ENCODE measurements at places on chromosomes 6 and 20. TPM values are rescaled to one million over a fixed set of nuclear protein-coding genes. Genes with fewer than 3 reads are reported as not detected.
A peak's percentile ranks its signal among the peaks of the same experiment; 100 is the strongest.

Gene SNPH
- 2.9 TPM for total RNA-seq

DNA sequence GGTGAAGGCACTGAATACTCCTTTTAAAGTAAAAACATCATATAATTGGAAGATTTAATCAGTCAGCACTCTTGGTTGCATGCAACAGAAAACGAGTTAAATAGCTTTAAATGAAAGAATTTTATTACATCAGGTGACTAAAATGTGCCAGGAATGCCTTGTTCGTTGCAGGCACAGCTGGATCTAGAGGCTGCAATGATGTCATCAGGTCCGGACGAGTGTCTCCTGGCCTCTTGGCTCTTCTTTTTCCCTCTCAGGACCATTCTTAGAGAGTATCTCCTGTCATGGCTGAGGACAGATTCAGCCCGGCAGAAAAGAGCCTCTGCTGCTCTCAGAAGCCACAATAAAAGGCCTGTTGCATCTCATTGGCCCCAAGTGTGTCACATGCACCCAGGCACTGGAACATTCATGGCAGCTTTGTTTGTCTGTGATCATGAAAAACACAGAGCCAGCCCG lies 510.7 kb upstream of the SULF2 start:
- peaks cover 84% of the 10 kb centered on the region for H3K4me1 ChIP-seq
- no peaks in the 10 kb centered on the region for H3K36me3 ChIP-seq
- H3K27me3 ChIP-seq, result no peaks in the 10 kb centered on the region
- peak overlapping the region; percentile 67 for H3K27ac ChIP-seq

GRCh38 chr6:13795041-13795750 lies 19.2 kb downstream of the MCUR1 start:
- H3K27ac ChIP-seq, result peak overlapping the region; percentile 68
- peaks cover 3% of the 10 kb centered on the region for H3K36me3 ChIP-seq

DNA sequence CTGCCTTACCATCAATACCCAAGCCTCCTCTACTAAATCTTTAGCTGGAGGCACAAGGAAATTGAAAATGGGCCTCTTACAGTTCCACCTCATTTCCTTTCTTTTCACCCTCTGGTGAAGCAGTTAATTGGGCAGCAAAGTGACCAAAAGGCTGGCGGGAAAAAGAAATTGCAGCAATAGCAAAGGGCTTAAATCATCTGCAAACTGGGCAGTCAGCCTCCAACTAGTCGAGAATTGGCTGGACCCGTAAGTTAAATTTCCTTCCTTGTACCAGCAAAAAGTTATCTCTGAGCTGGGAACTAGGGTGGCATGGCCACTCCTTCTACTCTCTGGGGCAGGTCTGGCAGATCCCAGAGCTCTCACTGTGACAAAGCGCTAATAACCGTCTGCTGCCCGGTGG lies 33.5 kb downstream of the GHRH start:
- no peak overlapping the region for H3K27ac ChIP-seq
- H3K4me1 ChIP-seq, result peaks cover 25% of the 10 kb centered on the region
- peaks cover 89% of the 10 kb centered on the region for H3K36me3 ChIP-seq
- no peaks in the 10 kb centered on the region for H3K27me3 ChIP-seq

GRCh38 chr6:80364149-80364548 lies 257.7 kb downstream of the BCKDHB start:
- H3K36me3 ChIP-seq, result no peaks in the 10 kb centered on the region
- DNase-seq, result no peak
- no peaks in the 10 kb centered on the region for H3K27me3 ChIP-seq
- no peak overlapping the region for H3K27ac ChIP-seq
- H3K4me1 ChIP-seq, result no peaks in the 10 kb centered on the region
- no peak overlapping the region for H3K4me3 ChIP-seq

- H3K27me3 ChIP-seq, result no peaks in the 10 kb centered on the region
- no peak overlapping the region for H3K27ac ChIP-seq
- H3K4me1 ChIP-seq, result no peaks in the 10 kb centered on the region
- H3K4me3 ChIP-seq, result no peak overlapping the region
- H3K36me3 ChIP-seq, result peaks cover 7% of the 10 kb centered on the region
- no peak for DNase-seq
Measured at GRCh38 chr6:143759666-143760065, 81.9 kb downstream of the PHACTR2 start.

- DNase-seq, result no peak
- H3K27me3 ChIP-seq, result no peaks in the 10 kb centered on the region
- H3K27ac ChIP-seq, result no peak overlapping the region
Measured at GRCh38 chr6:143233554-143234285, 173.0 kb downstream of the AIG1 start.

DNA sequence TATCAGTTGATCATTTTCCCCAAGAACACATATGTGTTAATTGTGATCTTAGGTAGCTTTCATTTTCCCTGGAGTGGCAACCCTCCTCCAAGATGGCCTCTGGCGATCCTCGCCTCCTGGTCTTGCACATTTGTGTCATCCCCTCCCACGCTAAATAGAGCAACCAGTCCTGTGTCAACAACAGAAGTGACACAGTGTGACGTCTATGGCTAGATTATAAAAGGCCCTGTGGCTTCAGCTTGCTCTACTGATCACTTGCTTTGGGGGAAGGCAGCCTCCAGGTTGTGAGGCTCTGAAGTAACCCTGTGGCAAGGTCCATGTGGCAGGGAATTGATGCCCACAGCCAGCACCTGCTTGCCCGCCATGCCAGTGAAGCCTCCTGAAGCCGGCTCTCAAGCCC lies 30.6 kb upstream of the PPP1R14C start:
- no peaks in the 10 kb centered on the region for H3K27me3 ChIP-seq
- no peak overlapping the region for H3K27ac ChIP-seq
- no peaks in the 10 kb centered on the region for H3K4me1 ChIP-seq
- H3K4me3 ChIP-seq, result no peak overlapping the region

Gene C6orf89
- 18.5 TPM for total RNA-seq

Gene RSPH9
- total RNA-seq, result not detected

DNA sequence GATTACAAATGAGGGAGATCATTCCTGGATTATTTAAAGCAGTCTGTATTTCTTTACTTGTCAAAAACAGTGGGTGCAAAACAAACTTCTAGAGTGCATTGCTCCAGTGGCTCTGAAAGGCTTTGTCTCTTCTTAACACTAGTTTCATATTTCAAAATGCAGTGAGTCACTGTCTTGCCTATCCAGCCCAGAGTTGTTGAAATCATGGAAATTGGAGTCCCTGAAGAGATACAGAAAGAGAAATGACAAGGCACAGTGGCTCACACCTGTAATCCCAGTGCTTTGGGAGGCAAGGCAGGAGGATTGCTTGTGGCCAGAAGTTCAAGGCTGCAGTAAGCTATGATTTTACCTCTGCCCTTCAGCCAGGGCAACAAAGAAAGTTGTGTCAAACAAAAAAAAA lies 11.3 kb downstream of the SLC2A12 start:
- H3K4me1 ChIP-seq, result peaks cover 17% of the 10 kb centered on the region
- H3K4me3 ChIP-seq, result no peak overlapping the region
- no peaks in the 10 kb centered on the region for H3K36me3 ChIP-seq

Gene ME1
- not detected for total RNA-seq

DNA sequence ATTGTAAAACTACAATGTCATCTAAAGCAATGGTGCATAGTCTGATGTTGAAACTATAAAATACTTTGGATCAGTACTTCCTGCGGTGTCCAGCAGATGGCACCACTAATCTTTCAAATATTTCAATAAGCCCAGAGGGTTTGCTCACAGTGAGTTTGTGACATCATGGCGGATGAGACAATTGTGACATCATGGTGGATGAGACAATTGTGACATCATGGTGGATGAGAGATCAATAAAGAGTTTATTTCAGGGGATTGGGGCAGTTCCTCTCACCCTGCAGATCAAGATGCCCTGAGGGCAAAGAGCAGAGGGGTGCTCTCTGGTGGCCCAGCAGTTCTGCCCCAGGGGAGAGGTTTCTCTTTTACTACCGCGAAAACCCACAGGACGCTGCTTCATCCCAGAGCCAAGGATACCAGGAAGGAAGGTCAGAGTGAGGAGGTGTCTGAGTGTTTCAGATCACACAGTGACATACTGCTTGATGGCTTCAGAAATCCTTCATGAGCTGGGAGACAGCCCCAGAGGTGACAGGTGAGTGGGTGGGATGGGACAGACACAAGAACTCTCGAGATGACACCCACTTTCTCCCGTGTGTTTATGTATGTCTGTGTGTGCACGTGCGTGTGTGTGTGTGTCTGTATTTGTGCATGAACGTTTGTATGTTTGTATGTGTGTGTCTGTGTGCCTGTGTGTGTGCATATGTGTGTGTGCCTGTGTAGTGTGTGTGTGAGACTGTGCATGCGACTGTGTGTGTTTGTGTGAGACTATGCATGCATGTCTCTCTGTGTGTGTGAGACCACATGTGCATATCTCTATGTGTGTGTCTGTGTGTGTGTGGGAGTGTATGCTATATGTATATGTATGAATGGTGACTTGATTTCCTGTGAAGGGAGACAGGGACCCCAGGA lies 7.3 kb upstream of the ULBP2 start:
- no peaks in the 10 kb centered on the region for H3K36me3 ChIP-seq
- H3K27ac ChIP-seq, result no peak overlapping the region
- no peak overlapping the region for H3K4me3 ChIP-seq
- DNase-seq, result peak; percentile 87
- peaks cover 35% of the 10 kb centered on the region for H3K27me3 ChIP-seq
- H3K4me1 ChIP-seq, result no peaks in the 10 kb centered on the region

DNA sequence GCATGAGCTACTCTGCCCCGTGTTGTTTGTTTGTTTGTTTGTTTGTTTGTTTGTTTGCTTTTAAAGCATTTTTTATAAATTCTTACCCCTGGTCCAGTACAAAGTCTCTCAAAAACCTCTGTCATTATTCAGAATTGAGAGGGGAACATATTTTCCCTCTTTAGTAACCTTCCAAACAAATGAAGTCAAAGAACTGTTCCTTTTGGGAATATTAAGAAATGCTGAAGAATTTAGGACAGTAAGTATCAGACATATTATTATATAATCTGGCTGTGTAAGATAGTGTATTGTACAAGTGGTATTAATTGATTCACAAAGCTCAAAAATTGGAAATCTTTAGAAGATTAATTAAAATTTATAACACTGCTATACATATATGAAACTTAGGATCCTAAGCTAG lies 54.7 kb downstream of the BMP5 start:
- no peak for DNase-seq
- H3K27me3 ChIP-seq, result no peaks in the 10 kb centered on the region
- peaks cover 19% of the 10 kb centered on the region for H3K36me3 ChIP-seq
- H3K27ac ChIP-seq, result no peak overlapping the region
- H3K4me1 ChIP-seq, result peaks cover 30% of the 10 kb centered on the region

Data from SJCRH30 (cell line).